ENCODE measurements at places on chromosomes 7 and 10.

DNA sequence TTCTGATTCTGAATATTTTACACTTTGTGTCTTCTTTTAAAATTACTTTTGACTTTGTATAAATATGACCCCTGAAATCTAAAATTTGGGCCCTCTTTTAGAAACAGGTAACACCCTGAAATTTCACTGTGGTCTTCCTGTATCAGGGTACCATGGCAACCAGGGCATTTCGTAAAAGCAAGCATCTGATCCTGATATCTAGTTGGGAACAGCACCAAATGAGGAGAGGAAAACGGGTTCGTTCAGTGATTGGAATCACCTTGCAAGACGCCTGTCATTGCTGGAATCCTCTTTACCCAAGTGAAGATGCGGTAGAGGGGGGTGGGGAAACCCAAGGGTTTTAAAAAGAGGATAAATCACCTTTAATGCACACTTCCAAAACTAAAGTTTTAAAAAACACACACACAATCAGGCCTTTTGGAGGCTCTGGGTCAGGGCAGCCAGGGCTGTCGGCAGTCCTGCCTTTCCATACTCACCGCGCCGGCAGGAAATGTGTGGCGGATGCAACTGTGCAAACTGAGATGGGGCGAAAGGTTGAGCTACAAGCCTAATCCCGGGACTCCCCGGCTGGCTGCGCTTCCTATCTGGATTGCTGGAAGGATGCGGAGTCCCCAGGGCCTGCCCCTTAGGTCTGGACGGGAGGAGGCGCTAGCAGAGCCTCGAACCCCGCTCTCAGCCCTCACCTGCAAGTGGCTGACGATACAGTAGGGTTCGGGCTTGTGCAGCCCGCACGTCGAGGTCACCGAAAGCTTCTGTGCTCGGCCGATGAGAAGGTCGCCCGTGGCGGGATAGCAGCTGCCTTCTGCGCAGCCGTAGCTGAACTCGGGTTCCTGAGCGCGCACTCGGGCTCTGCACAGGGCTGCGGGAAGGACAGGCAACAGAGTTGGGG is 1.8 kb downstream of the LAMB1 start:
- no peak for DNase-seq

DNA sequence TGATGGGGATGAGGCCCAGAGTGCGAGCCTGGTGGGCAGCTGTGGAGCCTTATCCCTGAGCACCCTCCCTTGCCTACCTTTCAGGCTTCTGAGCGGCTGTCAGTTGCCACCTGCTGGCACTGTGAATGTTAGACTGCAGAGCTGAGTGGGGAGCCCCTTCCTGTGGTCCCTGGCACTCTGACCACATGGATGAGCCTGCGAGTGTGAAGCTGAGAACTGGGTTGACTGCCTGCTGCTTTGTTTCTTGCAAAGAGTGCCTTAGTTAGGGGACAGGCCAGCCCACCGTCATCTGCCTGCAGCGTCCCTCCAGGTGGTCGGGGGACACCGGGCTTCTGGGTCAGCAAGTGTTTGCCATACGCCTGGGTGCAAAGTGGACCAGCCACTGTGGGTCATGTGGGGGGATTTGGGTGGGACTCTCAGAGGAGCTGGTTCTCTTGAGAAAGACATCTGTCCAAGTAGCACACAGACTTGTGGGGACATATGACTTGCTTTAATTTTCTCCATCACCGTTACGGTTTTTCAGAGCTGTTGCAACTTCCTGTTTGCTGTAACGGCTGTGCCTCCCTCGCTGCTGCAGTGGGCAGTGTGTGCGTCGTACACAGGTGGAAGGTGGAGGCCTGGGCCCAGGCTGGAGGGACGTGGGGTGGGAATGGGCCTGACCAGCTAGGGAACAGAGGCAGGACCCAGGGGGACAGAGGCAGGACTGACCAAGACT is 13.7 kb downstream of the INPP5A start:
- DNase-seq, result no peak

DNA sequence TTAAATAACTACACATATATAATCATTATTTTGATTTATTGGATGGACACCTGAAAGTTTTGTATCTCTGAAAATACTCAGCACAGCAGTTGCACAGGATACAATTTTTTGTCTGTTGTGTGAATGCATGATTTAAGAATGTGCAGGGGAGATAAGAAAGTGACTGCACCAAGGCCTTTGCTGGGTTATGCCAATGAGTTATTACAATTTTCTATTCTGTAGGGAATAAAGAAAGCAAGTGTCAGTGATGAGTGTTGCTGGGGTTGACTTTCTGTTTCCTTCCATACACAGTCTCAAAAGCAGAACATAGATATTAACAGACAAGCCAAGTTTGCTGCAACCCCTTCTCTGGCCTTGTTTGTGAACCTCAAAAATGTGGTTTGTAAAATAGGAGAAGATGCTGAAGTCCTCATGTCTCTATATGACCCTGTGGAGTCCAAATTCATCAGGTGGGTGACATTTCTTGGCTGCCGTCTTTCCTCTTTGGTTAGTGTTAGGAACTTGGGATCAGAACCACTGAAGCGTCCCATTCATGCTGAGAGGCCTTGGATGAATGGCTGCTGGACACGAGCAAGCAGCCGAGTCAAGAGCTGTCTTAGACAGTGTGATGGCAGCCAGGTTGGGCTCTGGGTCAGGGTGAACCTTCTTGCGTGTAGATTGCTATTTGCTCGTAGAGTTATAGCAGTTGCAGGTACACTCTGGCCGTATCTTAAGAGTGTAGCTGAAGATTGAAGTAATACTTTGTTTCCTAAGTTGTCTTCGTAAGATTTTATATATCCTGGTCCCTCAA is 92.8 kb downstream of the DOCK1 start:
- DNase-seq, result no peak

GRCh38 chr7:128739990-128740682 is 977 bp downstream of the CALU start:
- no peak for DNase-seq

DNA sequence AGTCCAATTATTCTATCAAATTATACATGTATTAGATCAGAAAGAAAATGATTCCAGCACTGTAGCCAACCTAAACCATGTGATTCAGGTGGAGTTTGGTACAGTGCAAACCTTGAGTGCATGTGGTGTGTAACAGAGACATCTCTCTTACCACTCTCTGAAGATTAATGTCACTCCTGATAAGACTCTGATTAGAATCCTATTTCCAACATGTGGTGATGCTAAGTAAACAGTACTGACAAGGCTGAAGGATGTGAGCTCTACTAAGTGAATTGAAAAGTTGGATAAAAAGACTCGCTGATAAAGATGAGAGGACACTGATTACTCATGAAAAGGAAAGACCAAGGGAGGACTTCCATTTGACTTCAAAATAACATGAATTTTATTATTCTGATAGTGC is 232.0 kb downstream of the SDK1 start:
- no peak for DNase-seq

DNA sequence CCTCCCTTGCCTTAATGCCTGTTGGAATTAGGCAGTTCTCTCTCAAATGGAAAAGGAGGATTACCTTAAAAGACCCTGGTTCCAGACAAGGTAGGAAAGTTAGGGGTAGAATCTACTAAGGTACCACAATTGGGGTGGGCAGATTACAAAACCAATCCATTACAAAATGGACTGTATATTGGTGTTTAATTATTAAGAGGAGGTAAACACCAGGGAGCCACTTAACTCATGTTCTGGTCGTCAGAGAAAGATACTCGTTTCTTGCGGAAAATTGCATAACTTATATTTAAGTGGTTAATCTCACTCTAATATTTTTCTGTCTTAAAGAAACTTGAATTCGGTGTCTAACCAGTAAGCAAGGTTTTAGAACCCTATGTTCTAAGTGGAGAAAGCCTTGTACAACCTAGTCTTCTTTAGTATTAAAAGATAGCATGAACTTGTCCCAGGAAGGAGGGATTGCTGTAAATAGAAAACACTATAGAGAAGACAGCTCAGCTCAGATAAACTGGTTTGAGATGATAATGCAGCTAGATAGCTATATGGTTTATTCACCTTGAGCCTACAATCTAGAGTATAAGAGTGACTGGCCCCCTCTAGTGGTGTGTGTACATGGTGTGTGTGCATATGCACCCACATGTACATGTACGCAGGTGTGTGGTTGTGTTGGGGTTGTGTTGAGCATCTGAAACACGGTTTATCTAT is 58.0 kb upstream of the STRIP2 start:
- DNase-seq, result peak; percentile 38

GRCh38 chr10:103921750-103922195 is 3.8 kb upstream of the STN1 start:
- DNase-seq, result no peak

DNA sequence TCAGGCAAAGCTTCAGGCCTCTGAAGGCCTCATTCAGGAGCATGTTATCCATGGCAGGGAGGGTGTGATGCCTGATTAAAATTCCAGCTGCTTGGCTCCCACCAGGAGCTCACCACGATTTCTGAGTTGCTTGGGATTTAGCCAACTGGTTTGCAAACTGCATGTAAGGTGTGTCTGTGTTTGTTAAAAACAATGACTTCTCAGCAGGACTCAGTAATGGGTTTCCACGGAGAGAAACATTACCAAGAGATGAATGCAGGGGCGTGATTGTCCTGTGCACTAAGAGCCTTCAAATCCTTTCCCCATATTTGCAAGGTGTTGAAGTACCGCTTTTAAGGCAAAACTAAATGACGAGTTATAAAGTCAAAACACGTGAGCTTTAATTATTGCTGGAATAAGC is 88.8 kb upstream of the BTBD16 start:
- no peak for DNase-seq

GRCh38 chr7:150489782-150490181 is 24.9 kb upstream of the GIMAP7 start:
- DNase-seq, result no peak

- no peak for DNase-seq
These were observed 123.3 kb downstream of the TWIST1 start for GRCh38 chr7:18993933-18994668.

DNA sequence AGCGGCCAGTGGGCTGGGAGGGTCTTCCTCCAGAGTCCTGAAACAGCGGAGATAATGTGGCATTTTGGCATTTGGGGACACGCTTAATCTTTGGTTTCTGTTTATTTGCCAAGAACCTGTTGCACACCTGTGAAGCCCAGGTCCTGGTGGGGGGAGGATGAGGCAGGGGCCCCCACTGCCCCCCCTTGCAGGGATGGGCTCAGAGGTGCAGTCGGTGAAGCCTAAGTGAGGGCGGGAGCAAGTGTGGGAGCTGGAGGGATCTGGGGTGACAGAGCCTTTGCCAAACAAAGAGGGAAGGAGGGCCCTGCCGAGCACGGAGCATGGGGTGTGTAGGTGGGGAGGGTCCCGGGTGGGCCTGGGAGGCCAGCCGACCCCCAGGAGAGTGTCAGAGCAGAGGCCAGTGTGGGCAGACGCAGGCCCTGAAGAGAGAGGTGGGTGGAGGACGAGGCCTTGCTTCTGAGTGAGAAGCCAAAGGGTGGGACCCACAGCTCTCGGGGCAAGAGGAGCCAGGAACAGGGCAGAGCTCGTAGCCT is 62.1 kb upstream of the ADGRA1 start:
- no peak for DNase-seq

DNA sequence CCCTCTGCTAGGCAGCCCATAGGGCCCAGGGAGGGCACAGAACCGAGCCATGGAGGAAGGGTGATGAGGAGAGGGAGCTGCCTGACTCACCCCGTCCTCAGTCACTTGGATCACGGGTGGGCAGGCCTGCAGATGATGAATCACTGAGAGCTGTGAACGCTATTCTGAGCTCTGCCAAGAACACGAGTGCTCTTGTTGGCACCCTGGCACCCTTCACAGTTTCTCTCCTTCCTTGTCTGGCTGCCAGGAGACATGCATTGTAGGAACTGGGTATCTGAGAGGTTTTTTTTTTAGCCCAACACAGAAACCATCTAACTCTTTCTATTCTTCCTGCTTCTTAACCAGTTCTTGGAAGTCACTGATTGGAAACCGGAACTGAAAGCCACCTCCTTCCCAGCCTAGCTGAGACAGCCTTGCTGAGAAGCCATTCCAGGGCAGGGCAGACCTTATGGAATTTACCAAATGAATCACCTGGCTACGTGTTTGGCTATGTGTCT is 82.1 kb downstream of the SLC37A3 start:
- no peak for DNase-seq

DNA sequence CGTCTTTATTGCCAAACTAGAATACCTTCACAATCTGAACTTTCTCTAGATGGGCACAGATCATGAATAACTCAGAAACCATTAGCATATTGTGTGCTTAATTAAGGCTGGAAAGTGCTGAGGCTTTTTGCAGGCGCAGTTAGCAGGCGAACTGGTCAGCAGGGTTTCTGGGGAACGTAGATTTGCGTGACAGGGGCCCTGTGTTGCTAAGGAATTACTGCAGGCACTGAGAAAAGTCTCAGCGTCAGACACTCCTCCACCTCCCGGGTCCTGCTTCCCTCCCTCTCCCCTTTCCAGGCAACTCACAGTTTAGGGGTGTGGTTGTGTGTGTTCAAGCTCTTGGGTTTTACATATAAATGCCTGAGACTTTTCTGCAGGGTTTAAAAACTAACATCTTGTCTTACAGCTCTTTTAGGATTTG is 2.2 kb downstream of the MAP3K8 start:
- DNase-seq, result no peak

DNA sequence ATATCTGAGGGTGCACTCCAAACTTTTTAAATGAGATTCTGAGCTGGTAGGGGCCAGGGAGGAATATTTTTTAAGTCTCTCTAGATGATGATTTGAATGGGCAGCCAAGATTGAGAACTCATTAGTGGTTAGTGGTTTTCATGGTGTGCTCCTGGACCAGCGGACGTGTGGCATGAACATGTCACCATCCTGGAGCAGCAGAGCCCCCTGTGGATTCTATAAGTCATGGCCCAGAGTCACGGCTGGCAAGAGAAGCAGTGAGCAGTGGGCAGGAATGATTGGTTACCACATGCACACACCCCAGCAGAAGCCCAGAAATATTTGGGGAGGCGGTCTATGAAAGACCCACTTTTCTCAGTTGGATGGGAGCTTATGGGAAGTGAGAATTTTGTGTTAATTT is 21.2 kb upstream of the UCN3 start:
- no peak for DNase-seq

- DNase-seq, result no peak
These were observed 30.0 kb downstream of the DGKI start for GRCh38 chr7:137816696-137817320.

- DNase-seq, result no peak
These were observed 62.5 kb downstream of the SGMS1 start for GRCh38 chr10:50561266-50561665.

DNA sequence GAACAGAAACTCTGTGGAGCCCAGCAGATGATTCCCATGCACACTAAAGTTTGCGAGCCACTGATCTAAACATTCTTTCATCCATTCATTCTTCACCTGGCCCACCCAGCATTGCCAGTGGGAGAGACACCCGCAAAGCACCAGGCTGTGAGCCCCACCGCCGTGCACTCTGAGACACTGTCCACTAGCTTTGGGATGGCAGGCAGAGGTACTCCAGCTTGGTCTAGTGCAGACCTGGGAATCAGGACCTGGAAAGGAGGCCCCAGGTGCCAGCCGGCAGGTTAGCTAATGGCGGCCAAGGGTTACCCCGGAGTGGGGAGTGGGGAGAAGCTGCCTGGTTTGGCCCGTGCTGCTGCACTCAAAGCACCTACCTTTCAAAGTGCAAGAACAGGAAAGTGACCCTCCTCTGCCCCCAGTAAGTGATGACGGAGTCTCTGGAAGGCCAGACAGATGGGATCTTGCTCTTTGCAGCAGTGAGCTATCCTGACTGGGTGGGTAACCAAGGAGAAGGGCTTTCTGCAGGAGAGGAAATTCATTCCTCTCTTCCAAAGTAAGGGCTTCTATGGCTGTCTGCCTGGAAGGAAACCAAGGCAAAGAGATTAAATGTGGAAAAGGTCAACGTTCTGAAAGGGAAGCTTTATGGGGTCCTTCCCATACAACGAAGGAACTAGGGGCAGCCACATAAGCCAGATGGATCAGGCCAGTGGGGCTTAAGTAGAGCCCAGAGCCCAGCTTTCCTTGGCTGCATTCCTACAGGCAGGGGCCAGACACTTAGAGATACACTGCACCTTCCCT is 74.2 kb upstream of the LRRC4 start:
- no peak for DNase-seq

Data from stimulated activated CD4-positive, alpha-beta T cell treated with anti-CD3 and anti-CD28 coated beads, Interleukin-12 subunit alpha, Interleukin-12 subunit beta, amount 100 ng/mL, for 4 hours (primary cell).